Smooth muscle cell of the pulmonary artery (primary cell): ENCODE measurements at places on chromosomes 5 and 9. TPM values are rescaled to one million over a fixed set of nuclear protein-coding genes. Genes with fewer than 3 reads are reported as not detected.

Gene ADRB2
- total RNA-seq, result 0.59 and 1.2 TPM in 2 replicates

Gene ENHO
- total RNA-seq, result 0.13 TPM in 1 of 2 replicates, not detected in the other

Gene EIF4E1B
- total RNA-seq, result not detected in 2 replicates

Gene TAF11L12
- not detected in 2 replicates for total RNA-seq

Gene MBLAC2
- 5.1 and 5.5 TPM in 2 replicates for total RNA-seq

Gene PCYOX1L
- total RNA-seq, result 14.2 and 18.0 TPM in 2 replicates

Gene FAM81B
- total RNA-seq, result not detected in 2 replicates

Gene PTRH1
- 10.7 and 17.3 TPM in 2 replicates for total RNA-seq

Gene SLC6A19
- not detected in 2 replicates for total RNA-seq

Gene CFAP90
- not detected in 2 replicates for total RNA-seq

Gene SLC24A2
- total RNA-seq, result 0.03 TPM in 1 of 2 replicates, not detected in the other

Gene F2RL2
- 19.8 and 34.1 TPM in 2 replicates for total RNA-seq

Gene THBS4
- 0.63 and 2.1 TPM in 2 replicates for total RNA-seq

Gene ADAMTSL2
- total RNA-seq, result 2.0 and 10.6 TPM in 2 replicates

Gene TNFSF8
- total RNA-seq, result not detected in 2 replicates

Gene SLC45A2
- 0.17 and 0.20 TPM in 2 replicates for total RNA-seq
